Activated T-helper 1 cell treated with anti-CD3 and anti-CD28 coated beads, Interleukin-2, amount 50 U/mL, for 16 hours (primary cell): ENCODE measurements at places on chromosomes 2 and 18.

DNA sequence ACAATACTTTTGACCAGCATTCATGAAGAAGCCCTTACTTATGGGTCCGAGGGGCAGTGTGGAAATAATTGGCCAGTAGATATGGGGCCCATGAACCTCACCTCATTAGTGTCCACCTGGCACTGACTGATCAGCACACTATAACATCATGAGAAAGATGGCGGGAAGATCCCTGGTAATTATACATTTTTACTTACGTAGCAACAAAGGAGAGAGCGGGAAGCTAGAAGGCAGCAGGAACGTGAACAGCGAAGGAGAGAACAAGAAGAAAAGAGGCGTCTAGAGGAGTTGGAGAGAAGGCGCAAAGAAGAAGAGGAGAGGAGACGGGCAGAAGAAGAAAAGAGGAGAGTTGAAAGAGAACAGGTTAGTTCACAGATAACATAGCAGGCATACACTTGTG, 136.0 kb upstream of the IL1R2 start:
- no peak for DNase-seq

- DNase-seq: no peak
Observed at GRCh38 chr2:126356631-126357030, 299.3 kb upstream of the GYPC start.

DNA sequence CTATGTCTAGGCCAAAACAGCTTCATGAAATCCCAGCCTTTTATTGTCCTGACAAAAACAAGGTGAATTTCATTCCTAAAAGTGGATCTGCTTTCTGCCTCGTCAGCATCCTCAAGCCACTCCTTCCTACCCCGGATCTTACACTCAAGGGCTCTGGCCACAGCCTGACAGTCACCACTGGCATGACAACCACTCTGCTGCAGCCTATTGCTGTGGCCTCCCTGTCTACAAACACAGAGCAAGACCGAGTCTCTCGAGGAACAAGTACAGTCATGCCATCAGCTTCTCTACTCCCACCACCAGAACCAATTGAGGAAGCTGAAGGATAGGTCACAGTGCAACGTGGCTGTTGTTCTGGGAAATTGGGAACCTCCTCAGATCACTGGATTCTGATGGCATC, 106.1 kb downstream of the ICA1L start:
- DNase-seq: no peak

GRCh38 chr18:56035546-56035945, 447.6 kb upstream of the TCF4 start:
- no peak for DNase-seq

DNA sequence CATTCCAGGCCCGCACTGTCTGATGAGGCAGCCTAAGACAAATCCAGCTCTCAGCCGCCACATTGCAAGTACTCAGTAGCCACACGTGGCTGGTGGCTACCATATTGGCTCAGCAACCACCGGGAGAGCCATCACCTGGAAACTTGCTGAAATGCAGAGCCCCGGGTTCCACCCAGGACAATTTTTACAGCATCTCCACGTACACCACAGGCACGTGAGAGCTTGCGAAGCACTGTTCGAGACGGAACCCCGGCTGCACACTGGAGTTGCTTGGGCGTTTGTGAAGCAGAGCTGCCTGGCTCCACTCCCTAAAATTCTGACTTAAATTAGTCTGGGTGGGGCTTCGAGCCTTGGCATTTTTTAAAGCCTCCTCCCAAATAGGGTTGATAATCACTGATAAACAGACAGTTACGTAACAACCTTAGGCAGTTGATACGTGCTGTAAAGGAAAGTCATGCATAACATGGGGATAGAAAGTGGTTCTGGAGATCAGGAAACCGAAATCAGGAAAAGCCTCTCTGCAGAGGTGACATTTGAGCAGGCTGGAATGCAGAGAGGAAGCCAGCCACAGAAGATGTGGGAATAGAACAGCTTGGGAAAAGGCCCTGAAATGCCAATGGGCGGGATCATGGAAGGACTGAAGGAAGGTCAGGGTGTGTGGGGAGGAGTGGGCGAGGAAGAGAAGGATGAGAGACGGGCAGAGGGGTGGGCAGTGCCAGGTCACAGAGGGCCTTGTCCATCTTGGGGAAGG, 6.2 kb downstream of the ASAP2 start:
- no peak for DNase-seq
